GM12864 (cell line): ENCODE measurements at places on chromosomes 3 and 15.

- no peak for DNase-seq
These were observed 372.9 kb upstream of the LMCD1 start for GRCh38 chr3:8128686-8129085.

DNA sequence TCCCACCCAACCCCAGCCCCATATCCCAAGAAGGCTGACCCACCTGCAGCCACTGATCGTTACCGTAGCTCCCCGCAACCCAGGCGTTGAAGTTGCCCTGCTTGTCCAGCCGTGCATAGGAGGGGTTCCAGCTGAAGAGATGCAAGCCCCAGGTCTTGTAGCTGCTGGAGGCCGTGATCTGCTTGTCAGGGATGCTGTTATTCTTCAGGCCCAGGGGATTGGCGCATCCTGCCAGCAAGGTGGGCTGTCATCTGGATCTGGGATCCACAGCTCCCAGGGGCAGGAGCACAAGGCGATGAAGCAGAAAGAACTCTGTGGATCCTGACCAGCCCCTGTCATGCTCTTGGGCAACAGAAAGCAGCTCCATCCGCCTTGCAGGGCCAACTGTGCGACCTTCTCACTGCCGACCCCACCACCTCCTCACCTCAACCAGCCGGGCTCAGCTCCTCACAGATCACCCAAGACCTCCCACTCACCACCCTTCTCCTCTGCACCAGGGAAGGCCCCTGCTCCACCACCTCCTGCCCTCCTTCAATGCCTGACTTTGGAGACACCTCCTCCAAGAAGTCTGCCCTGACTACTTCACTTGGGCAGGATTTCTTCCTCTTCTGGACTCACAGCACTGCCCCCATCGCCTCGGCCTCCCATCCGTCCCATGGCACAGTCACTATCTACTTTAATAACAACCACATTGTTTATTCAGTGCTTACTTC, 6.3 kb upstream of the HAPLN3 start:
- DNase-seq: no peak

DNA sequence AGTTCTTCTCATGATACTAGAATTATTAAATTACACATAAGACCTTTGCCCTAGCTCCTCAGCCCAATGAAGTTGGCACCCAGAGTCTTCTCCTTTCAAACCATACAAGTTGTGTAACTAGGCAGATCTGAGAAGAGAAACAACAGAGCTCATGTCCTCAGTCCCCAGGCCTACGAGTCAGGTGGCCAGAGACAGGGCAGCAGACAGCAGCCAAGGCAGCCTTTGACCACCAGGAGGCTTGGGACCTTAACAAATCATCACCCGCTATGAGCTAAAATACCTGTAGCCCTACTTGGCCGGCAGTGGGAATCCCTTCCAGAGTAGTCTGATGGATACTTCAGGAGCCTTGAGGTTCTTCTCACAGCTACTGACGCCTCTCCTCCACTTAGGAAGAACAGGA, 18.3 kb downstream of the STIMATE start:
- no peak for DNase-seq

GRCh38 chr3:40505599-40506462, at the start of gene ZNF620:
TSS of gene ZNF620 (plus strand) at chr3:40506039. CDS start at chr3:40506353, 314 bp downstream.
- no peak for DNase-seq

DNA sequence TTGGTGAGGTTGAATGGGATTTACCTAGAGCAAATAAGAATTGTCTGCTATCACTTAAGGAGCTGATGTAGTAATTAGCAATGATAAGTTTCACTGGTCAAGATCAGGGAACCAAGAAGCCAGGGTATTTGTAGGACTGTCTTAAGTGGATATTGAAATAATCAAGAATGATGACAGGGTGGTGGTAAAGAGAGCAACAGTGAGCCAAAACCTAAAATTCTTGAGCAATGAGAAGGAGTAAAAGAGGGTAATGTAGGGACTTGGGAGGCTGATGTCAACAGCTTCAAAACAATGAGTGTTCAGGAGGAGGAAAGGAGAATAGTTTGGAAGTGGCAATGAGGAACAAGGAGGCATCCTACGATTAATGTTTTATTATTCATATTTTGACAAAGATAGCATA, 31.5 kb upstream of the SLC2A2 start:
- DNase-seq: no peak

DNA sequence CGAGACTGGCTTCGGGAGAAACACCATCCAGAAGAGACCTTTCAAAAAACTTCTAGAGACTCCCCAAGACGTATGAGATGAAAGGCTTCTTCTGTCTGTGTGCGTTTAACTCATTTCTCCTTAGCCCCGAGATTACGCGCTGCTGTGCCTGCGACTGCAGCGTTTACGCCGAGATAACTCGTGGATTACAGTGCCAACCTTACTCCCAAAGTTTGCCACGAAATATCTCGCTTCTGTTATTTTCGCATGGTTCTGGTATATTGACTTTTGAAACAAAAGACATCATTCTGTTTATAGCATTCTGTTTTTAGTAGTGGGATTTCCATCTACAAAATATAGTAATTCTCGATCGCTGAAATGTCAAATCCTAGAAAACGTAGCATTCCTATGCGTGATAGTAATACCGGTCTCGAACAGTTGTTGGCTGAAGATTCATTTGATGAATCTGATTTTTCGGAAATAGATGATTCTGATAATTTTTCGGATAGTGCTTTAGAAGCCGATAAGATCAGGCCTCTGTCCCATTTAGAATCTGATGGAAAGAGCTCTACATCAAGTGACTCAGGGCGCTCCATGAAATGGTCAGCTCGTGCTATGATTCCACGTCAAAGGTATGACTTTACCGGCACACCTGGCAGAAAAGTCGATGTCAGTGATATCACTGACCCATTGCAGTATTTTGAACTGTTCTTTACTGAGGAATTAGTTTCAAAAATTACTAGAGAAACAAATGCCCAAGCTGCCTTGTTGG, 467 bp downstream of the PGBD4 start:
- no peak for DNase-seq

- no peak for DNase-seq
These were observed 31.7 kb downstream of the ATP2B2 start for GRCh38 chr3:10473581-10474274.

- no peak for DNase-seq
These were observed 736 bp downstream of the ARHGEF26 start for GRCh38 chr3:154121701-154122551.

DNA sequence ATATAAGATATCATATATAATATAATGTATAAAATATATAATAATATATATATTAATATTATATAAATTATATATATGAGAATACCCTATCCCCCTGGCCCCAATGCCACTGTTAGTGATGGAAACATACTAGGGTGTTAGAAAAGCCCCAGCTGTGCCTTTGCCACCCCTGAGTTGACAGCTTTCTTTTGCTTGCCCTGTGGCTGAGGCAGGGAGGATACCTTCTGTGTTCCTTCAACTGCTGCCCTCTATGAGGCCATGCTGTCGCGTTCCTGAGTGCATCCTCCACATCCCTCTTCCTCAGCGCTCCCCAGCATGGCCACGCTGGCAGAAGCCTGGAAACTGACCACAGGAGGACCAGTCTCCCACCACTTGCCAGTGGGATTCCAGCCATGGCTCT, 26.3 kb downstream of the FAN1 start:
- DNase-seq: no peak

GRCh38 chr3:40770061-40770460, 245.3 kb downstream of the ZNF621 start:
- no peak for DNase-seq

DNA sequence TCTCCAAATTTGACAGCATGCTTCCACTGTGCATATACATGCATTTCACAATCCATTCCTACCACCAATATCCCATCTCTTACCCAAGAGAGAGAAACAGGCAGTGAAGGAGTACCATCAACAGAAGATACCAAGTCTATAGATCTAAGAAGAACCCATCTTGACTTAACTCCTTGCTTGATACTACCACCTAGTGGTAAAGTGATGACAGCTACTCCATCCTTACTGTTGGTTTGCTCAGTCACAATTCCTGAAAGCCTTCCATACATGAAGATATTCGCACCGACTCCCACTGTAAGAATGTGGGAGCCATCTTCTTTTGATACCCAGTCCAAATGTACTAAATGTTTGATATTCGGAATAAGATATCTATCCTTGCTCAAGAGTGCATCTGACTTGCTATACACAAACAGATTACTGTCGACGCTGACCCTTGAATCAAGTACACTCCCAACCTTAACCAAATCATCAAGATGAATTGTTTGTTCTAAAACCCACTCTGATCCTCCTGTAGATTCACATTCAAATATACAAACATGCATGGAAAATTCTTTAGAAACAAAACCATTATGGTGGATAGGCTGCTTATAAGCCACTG, 123.1 kb downstream of the DMXL2 start:
- peak; percentile 21 for DNase-seq

DNA sequence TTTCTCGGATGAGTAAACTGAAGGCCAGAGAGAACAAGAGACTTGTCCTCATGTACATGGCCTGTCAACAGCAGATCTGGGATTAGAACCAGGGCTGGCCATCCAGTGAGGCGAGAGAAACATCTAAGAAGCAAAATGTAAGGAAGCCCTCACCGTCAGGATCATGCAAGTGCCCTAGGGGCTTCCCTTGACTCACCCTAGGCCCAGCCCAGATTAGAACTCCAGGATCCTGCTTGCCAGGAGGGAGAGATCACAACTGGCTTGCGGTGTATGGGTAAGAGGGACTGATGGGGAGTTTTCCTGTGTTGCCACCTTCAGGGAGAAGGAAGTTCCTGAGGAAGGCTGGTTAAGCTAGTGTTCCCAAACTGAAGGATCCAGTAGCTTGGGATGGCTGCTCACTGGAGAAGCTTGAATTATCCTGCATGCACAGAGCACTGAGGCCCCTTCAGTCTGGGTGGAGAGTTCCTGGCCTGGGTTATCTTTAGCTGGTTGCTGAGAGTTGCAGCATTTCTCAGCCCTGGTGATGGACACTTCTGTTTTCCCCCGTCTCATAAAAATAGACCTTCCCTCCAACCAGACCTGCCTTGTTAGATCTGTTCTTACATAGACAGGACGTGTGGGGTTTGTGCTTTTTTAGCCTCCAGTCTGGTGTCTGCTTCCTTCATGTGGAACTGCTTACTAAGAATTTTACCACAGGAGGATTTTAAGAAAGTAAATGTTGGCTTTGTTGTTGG, 28.2 kb upstream of the XIRP1 start:
- DNase-seq: peak; percentile 33

DNA sequence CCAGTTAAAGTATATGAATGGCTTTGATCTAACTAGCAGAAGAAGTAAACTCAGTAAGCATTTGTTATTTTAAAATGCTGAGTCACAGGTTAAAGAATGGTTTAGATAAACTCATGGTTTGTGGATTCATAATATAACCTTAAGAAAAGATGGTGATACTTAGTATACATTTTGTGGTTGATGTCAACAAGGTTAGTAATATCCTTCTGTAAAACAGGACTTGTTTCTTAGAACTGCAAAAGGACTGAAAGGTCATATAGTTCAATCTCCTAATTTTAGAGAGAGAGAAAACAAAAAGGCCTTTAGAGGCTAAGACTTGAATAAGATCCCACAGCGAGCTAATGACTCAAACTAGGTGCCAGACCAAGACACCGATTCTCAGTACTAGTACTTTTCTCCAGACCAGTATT, 50.0 kb downstream of the STRIT1 start:
- DNase-seq: no peak

DNA sequence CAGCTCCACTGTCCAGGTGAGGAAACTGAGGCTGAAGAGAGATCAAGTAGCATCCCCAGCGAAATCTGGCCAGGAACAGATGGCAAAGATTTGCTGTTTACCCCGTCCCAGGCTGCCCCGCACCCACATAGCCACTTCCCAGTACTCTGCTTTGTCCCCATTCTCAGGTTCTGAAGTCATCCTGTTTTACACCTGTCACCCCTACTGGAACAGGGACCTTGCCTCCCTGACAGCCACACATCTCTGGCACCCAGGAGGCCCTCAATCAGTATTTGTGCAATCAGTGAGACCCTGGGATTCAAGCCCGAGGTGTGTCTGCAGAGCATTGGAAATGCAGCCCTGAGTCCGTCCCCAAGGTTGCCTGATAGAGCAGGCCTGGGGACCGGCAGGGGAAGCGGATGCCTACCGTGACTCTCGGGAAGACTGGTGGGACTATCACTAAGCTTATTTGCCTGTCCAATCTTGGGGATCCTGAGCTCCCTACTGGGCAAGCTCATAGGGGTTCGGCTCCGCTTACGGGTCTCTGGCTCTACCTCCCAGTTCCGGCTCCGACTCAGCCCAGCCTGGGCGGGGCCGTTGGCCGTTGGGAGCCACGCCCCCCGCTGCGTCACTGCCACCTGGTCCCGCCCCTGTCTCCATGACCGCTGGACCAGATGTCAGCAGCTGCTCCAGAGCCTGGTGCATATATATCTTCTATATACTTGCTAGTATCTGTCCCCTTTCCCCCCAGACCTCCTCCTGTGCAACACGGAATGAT, 17.5 kb upstream of the FANCD2 start:
- DNase-seq: no peak

DNA sequence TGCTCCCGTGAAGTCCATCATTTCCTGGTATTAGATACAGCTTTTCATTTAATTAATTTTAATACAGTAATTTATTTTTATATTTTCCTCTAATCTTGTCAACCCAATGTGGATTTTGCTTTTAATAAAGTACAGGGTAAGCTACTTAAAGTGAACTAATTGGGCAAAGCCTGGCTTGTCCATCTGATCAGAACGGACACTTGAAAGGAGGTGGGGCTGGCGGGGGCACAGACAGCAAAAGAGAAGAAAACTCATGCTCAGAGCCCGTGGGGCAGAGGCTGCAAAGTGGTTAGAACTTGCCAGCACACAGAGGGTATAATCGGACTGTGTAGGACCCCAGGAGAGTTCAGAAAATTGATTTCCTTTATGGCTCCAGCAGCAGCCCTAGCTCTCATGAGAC, 443.1 kb upstream of the MDFIC2 start:
- DNase-seq: no peak

DNA sequence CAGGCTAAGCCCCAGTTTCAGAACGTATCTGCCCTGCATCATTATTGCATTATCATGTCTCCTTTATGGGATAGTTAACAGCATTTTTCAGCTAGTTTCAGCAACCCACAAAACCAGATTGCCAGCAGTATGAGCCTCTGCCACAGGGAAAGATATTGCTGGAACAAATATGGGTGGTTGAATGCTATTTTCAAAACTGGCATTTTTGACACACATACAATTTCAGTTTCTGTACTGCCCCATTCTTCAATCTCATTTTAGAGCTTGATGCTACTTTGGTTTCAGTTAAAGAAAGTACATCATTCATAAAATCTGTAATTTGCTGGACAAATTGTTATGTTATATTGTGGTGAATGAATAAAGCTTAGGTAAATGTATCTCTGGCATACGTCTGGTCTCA, 1037.5 kb downstream of the NAALADL2 start:
- DNase-seq: no peak

GRCh38 chr3:2166552-2166951, 67.9 kb downstream of the CNTN4 start:
- DNase-seq: no peak

- DNase-seq: no peak
These were observed 62.2 kb downstream of the PYDC2 start for GRCh38 chr3:191523148-191523547.
